ENCODE measurements at places on chromosomes 12 and 14.

GRCh38 chr14:59705866-59706265 is 129.3 kb upstream of the CCDC175 start:
- DNase-seq: no peak

- peak; percentile 34 for DNase-seq
Observed at GRCh38 chr12:1890810-1891209, 27.6 kb downstream of the CACNA2D4 start.

GRCh38 chr12:62211510-62211909 is 48.7 kb upstream of the USP15 start:
- DNase-seq: no peak

- DNase-seq: no peak
Observed at GRCh38 chr12:154058-154457, 59.9 kb downstream of the SLC6A12 start.

DNA sequence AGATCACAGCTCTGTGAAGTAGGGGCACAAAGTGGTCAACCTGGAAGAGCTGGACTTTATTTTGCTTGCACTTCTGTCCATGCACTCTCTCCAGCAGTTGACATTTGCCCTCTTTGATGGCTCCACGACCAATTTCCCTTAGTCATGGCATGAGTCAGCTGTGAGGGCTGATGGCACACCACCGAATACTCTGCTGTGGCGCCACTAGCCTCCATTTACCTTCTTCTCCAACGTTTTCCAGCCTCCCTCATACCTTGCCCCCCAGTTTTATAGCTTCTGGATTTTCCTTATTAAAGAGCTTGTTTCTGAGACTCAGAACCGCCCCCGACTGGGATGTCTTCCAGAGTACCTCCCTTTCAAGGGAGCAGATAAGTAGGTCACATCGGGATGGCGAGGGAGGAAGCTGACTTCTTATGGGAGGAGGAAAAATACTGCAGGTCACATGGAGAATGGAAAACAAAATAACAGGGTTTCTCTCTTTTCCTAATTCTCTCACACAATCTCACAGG is 17.6 kb downstream of the NINJ2 start:
- DNase-seq: no peak

DNA sequence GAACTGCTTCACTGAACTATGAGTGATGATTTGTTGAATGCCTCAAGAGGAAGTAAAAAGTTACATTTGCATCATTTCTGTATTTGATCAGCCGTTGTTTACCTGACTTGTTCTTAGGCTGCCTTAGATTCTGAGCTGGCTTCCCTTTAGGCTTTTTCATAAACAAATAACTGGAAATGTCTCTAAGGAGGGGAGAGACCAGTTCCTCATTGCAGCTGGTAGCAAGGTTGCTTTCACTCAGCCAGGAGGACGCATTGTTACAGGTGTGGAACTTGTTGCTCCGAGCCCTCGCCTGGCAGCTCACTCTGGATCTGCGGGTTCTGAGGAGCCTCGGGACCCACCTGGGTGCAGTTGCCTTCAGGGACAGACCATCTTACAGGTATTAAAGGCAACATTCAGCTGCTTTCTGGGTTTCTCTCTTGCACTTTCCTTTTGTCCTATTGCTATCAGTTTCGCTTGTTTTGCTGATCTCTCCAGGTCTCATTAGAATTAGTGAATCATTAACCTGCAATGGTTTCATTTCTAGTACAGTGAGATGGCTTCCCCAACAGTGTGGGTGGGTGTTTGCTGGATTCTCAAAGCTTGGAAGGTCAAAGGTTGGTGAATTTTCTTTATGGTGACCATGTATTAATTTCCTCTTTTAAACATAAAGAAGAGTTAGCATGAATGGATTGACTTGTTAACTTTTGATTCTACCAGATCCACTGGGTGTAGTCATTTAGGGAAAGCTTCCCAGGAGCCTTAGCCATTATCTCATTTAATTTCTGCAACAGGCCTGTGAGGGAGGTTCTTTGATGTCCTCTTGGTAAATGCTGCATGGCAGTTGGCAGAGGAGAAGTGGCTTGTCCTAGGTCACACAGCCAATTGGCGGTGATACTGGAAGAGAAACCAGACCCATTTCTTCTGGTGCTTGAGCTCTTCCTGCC is at the start of gene PLEKHG7:
Gene PLEKHG7 (plus strand): TSS at position 236 of the 926 bp plus-strand sequence. CDS start 3,643 bp downstream, outside the sequence.
- no peak for DNase-seq

DNA sequence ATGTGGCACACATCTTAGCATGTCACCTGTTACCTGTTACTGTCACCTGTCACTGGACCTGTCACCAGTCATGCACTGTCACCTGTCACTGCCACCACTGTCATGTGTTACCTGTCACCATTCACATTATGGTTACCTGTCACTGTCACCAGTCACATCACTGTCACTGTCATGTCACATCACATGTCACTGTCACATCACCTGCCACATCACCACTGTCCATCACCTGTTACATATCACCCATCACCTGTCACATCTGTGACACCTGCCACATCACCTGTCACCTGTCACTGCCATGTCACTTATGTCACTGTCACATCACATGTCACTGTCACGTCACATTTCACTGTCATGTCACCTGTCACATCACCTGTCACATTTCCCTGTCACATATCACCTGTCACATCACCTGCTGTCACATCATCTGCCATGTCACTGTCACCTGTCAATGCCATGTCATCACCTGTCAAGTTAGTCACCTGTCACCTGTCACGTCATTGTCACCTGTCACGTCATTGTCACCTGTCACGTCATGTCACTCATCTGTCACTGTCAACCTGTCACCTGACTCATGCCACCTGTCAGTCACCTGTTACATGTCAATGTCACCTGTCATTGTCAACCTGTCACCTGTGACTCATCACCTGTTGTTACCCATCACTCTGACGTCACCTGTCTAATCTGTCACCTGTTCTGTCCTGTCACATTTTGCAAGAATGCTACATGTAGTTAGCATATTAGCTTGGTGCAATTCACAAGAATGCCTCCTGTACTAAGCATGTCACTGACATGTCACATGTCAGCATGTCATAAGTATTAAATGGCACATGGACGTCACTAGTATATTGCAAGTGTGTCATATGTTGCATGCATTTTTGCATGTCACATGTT is 29.0 kb upstream of the TESC start:
- DNase-seq: no peak

All from type B pancreatic cell (in vitro differentiated cells).